ENCODE measurements at places on chromosomes 11 and 22.

DNA sequence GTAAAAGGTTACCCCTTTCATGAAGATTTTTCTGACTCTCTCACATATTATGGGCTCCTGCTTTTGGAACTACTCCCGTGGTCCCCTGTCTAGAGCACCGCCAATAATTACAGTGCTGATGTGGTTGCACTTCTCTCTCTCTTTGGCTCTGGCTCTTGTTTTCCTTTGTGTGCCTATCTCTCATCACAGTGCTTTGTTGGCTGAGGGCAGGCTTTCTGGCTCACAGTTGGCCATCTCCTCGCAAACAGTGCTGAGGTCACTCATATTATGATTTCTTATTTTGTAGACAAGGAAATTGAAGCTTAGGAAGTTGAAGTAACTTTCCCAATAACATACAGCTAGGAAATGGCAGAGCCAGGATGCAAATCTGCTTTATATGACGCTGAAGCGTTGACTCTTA, 192.5 kb downstream of the DDX10 start:
- DNase-seq: no peak

DNA sequence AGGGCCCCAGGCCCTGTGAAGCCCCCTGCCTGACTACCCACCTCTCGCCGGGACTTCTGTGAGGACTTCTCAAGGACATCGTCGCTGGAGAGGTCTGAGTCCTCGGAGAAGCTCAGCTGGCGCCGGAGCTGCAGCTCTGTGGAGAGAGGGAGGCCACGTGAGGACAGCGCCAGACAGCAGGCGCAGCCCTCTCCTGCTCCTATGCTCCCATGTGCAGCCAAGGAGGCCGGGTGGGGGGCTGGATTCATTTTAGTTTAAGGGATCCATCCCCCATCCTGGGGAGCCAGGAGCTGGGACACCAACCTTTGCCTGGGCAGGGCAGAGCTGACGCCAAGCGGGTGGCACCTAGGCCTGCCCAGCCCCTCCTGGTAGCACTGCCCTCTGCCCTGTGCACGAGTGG, 42.4 kb upstream of the BID start:
- no peak for DNase-seq

- DNase-seq: no peak
These were observed 173.4 kb upstream of the SESN3 start for GRCh38 chr11:95404370-95404769.

- DNase-seq: no peak
These were observed 87.5 kb downstream of the DDX10 start for GRCh38 chr11:108752297-108752751.

GRCh38 chr11:117725048-117725734, 71.8 kb downstream of the DSCAML1 start:
- no peak for DNase-seq

GRCh38 chr11:119460097-119460496, 37.1 kb upstream of the THY1 start:
- no peak for DNase-seq

DNA sequence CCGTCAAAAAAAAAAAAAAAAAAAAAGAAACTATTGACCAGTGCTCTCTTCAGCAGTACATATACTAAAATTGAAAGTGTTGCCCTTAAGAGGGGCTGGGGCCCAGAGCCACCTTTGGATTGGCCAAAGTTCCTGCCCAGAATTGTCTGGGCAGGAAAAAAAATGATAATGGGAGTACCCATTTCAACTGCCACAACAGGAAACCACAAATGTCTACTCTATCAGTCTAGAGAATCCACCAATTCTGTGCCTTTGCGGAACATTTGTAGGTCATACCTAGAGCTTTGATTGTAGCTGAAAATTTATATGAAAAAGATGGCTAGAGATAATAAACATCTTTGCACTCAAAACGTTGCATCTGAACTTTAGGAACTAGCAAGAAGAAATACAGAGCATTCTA, 69.4 kb downstream of the FAM76B start:
- DNase-seq: no peak

DNA sequence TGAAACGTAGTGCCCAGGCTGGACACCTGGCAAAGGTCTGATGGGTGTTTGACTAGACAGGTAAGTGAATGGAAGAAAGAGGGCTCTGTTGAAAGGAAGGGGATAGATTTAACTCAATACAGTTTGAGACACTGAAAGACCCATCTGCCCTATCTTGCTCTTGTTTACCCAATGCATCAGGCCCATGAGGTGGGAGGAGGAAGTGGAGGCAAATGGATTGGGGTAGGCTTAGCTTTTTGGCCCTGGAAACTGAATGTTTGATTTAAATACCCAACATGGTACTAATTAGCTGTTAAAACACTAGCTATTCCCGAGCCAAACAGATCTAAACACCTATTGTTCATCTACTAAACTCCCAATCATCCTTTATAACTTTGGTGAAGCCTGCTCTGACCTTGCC, 3.5 kb upstream of the UVRAG start:
- DNase-seq: no peak

- DNase-seq: no peak
These were observed 465 bp downstream of the MAPK1 start for GRCh38 chr22:21866833-21867527.

DNA sequence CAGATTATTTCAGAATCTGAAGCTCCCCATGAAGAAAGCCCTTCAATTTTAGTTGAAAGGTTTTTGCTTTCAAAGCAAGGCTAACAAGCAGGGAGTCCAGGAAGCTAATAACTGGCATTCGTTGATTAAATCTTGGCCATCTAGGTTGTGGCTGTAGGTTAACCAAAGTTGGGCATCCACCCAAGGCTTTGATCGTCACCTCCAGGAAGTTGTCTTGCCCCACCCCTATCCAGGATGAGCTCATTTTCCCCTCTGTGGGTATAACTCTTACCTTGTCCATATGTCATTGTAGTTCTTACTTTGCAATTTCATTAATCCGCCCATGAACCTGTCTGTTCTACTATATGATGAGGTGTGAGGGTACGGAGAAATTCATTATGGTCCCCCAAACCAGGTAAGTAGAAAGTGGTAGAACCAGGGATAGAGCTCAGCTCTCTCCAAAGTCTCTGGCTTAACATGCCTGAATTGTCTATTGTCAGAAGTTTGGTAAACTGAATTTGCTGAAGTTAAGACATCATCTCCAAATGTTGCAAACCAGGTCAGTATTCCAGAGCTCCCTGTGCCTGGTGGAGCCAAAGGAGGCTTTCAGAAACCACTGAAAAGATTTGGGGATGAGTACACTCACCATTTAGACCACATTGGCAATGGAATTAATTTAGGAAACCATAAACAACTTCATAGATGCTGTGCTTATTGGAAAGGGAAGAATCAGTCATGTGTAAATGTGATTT, 97.1 kb downstream of the CD44 start:
- no peak for DNase-seq

GRCh38 chr22:20657963-20658362, 116.0 kb upstream of the SERPIND1 start:
- DNase-seq: no peak

GRCh38 chr11:75986966-75987365, 172.0 kb downstream of the UVRAG start:
- no peak for DNase-seq

- no peak for DNase-seq
These were observed 29.8 kb downstream of the CAPN1 start for GRCh38 chr11:65211293-65212105.
